ENCODE measurements at places on chromosomes 13 and 19.

DNA sequence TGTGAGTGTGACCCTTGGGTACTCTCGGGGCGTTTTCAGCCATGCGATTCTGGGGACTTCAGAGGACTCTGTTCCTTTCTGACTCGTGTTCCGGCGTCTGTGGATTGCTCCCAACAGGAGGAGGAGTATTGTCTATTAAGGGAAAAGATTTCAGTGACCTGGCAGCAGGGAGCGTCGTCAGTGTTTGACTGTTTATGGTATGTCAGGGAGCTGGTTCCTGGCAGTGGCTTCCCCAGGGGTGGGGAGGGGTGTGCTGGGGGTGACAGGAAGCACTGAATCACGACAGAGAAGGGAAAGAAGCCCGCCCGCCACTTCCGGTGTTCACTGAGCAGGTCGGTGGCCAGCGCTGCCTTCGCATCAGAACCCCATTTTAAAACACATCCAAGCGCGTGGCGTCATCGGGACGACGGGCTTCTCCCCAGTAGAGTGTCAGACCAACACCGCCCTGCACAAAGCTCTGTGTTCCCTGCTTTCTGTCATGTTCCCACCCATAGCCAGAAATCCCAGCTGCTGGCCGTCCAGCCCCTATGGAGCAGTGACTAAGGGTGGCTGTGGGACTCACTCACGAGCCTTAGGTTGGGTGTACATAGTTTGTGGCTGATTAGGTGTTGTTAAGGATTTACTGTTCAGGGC, 33.8 kb downstream of the COL4A2 start:
- DNase-seq: no peak

GRCh38 chr13:22271903-22272302, 601.0 kb downstream of the FGF9 start:
- no peak for DNase-seq

DNA sequence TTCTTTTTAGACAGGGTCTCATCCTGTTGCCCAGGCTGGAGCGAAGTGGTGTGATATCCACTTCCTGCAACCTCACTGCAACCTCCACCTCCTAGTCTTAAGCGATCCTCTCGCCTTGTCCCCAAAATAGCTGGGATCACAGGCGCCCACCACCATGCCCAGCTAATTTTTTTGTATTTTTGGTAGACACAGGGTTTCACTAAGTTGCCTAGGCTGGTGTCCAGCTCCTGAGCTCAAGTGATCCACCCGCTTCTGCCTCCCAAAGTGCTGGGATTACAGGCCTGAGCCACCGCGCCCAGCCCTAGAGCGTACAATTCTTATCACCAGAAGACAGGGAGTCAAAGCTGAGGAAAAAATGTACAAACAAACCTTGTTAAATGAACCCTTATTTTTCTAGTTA, 4.5 kb upstream of the ELOF1 start:
- no peak for DNase-seq

DNA sequence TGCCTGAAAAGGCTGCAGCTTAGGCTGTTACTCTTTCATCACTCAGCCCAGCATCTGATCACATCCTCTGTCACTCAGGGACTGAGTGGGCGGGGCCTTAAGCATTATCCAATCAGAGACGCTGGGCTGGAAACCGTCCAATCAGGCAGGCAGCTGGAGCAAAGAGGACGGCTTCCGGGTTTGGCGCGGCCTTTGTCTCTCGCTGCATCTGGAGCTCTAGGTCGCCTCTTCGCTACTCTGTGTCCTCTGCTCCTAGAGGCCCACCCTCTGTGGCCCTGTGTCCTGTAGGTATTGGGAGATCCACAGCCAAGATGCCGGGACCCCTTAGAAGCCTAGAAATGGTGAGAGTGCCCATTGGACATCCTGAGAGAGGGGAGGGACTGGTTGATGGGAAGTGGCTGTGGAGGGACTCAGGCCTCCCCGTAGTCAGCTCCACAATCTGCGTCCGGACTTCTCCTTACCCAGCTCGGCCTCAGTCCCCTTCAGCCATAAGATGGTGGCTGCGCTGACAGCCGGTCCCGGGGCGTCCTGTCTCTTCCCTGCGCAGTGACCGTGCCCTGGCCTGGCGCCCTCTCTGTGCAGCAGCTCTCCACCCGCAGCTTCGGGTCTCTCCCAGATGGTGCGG, at the start of gene ZNF486:
Gene ZNF486 (plus strand): TSS at position 195 of the 625 bp plus-strand sequence. CDS start 117 bp downstream, at position 312.
- DNase-seq: peak; percentile 60

- no peak for DNase-seq
These were observed 2.1 kb downstream of the SARS2 start for GRCh38 chr19:38928391-38929001.

GRCh38 chr13:27678306-27679040, 56.8 kb downstream of the POLR1D start:
- no peak for DNase-seq

DNA sequence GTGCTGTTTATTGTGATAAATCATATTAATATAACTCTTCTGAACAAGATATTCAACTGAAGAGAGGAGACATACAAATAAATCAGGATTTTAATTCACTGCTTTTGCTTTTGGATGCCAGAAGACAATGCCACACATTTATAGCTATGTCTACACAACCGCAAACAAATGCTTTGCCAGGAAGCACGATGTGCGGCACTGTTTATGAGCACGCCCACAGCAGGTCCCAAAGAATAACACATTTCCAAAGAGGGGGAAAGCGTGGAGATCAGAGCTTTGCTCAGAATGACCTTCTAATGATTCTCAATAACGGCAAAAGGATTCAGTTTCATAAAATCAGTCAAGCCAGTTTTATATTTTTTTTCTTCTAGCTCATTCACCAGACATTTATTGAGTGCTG, 16.7 kb downstream of the FAM216B start:
- no peak for DNase-seq

GRCh38 chr19:41233748-41234240, 14.8 kb downstream of the AXL start:
- no peak for DNase-seq

DNA sequence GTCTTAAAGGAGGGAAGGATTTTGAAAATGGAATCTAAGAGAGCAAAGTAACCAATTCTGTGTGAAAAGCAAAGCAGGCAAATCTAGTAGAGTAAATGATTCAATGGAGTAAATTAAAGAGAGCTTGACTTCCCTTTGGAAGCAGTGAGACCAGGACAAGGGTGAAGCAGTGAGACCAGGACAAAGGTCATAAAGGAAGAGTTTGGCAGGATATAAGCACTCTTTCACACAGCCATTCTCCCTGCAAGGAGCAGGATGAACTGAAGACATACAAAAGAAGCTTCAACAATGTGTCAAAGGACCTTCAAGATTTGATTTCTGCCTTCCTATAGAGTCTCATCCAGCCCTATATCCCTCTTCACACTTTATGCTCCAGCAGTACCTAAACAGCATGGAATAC, 123.8 kb downstream of the ENOX1 start:
- no peak for DNase-seq

- DNase-seq: no peak
These were observed 463.2 kb downstream of the KLF5 start for GRCh38 chr13:73521985-73522524.

- DNase-seq: no peak
These were observed 416.3 kb downstream of the LIG4 start for GRCh38 chr13:107799001-107799400.

DNA sequence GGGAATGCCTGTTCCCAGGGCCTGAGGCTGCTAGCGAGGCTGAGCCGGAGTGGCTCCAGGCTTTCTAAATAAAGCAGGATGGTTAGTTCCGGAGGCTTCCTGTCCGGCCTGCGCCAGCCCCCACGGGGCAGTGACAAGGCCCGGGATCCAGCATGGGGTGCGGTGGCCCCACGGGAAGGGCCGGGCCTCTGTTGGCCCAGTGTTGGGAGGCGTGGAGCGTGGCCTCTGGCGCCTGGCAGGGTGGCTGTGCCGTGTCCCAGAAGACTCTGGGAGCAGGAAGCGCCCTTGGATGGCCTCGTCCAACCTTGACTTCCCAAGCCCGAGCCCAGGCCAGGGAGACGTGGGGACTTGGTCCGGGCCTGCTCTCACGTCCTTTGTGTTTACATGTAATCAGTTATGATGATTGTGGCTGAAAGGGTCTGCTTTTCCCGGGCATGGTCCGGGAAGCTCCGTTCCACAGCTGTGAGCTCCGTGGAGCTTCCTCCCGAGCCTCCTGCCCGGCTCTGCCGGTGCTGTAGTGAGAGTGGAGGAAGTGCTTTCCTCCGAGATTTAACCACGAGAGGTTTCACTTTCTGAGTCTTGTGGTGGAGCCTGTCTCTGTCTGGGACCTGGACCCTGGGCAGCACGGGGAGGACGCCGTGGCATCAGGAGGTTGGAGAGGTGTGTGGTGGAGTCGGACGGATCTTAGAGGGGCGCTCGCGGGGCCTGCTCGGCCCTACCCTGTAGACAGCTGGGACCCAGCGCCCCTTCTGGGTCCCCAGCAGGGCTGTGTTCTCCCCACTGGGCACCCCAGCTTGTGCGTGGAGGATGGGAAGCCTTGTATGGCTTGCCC, 4.6 kb downstream of the GNA11 start:
- DNase-seq: no peak

GRCh38 chr13:45331692-45332035, 9.3 kb downstream of the TPT1 start:
- no peak for DNase-seq
